ENCODE measurements at places on chromosomes 2 and 18.

DNA sequence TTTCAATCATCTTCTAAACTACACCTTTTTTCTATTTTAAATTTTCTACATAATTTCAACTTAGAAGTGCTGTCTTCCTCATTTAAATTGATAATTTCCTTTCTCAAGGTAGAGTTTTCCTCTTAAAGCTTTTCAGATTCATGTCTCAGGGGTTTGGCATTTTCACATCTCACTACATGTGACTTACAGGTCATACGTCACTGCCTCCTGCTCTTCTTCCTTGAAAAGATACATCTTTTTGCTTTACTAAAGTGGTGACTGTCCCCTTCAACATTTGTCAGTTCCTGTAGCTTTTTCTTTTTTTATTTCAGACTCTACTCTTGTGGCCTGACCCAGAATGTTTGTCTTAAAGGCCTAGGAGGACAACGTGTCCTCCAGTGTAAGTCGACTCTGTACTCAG lies 17.1 kb upstream of the RUFY4 start:
- DNase-seq, result no peak

DNA sequence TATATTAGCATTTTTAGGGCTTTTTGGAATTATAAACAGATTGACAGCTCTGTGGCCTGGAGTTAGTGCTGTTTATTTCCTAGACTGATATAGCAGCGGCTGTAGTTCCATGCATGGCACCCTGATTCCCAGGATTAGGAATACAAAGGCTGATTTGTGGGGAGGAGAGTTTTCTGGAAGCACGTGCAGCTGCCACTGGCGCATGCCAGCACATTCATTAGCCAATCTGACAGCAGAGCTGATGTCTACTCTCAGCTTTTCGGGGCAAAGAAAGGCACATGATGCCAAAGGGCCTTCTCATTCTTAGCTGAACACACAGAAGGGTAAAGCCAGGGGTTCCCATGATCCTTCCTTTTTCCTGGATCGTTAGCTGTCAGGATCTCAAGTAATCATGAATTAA lies 45.7 kb upstream of the RAPH1 start:
- DNase-seq, result no peak

- DNase-seq, result no peak
These were observed 49.4 kb upstream of the KLHL14 start for GRCh38 chr18:32822197-32822596.

- no peak for DNase-seq
These were observed 49.2 kb upstream of the NEMP2 start for GRCh38 chr2:190583507-190584337.

GRCh38 chr2:192513575-192513974 lies 318.8 kb upstream of the TMEFF2 start:
- no peak for DNase-seq

GRCh38 chr18:25345081-25345866 lies 6.7 kb downstream of the ZNF521 start:
- no peak for DNase-seq

DNA sequence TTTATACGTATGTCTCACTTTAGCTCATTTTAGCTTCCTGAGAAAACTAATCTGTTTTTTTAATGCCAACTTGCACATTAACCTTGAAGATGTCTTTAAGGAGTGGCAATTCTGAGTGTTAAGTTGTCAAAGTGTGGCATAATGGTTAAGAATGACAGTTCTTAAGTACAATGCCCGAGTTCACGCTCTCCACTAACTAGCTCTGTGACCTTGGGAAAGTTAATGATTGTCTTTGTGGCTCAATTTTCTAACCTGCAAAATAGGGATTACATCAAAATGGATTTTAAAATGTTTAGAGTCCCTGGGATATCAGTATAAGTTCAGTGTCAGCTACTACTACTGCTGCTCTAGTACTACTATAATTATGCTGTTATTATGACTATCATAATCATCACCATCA lies 409.7 kb downstream of the SOCS6 start:
- DNase-seq, result no peak

DNA sequence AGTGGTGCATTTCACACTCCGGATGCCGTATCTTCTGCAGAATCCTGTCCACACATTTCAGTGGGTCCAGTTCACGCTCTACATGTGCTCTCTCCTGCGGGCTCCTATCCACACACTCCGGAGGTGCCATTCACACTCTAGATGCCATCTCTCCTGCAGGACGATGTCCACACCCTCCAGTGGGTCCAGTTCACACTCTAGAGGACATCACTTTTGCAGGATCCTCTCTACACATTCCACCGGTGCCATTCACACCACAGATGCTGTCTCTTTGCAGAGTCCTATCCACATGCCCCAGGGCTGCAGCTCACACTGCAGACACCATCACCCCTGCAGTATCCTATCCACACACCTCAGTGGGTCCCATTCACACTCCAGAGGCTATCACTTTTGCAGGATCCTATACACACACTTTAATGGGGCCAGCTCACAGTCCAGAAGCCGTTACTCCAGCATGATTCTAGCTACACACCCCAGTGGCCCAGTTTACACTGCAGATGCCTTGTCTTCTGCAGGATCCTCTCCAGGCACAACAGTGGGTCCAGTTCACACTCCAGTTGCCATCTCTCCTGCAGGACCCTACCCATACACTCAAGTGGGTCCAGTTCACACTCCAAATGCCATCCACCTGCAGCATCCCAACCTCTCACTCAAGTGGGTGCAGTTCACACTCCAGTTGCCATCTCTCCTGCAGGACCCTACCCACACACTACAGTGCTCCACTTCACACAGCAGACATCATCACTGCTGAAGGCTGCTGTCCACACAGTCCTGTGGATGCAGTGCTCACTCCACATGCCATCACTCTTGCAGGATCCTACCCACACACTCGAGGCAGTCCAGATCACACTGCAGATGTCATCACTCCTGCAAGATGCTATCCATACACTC lies 2.1 kb upstream of the PXDN start:
- DNase-seq, result no peak

DNA sequence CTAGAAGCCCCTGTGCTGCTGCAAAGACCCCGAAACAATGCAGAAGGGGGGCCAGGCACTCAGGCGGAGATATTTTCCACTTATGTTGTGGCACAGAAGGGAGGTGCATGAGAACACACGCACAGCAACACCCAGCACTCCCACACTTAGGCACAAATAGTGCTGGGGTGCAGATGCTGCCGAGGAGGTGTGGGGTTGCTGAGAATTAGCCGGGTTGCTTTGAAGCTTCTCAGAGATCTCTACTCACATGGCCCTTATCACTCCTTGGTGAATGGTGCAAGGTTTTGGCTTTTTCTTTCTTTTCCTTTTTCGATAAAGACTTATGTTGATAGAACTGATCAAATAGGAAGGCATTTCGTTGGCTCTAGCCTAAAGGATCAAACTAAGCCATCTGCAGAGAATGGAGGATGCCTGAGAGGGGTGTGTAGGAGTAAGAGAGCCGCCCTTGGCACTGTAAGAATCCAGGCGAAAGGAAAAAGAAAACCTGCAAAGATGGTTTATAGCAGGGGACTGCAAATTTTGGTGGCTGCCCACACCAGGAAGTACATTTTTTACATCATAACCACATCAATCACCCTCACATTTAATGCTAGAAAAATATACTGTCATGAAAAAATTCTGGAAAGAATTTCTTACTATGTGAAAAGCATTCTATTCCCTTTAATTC lies 27.9 kb upstream of the FHL2 start:
- no peak for DNase-seq

DNA sequence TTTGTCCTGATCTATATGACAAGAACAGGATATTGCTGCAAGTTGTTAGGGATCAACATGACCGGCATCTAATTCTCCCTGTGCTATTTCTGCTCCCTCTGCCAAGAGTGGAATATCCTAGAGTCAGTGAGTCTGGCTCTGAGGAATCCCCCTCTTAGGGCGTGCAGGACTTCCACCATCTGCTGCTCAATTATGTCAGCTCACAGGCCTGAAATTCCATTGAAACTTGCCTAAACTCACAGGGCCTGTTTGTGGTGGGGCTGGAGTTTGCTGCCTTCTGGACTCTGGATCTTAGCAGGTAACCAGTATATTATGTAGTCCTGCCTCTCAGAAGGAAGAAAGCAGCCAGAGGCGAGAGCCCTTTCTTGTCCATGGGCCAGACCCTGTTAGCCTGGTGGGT lies 323.0 kb downstream of the TSN start:
- no peak for DNase-seq

GRCh38 chr2:44200011-44200410 lies 31.3 kb downstream of the PPM1B start:
- DNase-seq, result no peak

DNA sequence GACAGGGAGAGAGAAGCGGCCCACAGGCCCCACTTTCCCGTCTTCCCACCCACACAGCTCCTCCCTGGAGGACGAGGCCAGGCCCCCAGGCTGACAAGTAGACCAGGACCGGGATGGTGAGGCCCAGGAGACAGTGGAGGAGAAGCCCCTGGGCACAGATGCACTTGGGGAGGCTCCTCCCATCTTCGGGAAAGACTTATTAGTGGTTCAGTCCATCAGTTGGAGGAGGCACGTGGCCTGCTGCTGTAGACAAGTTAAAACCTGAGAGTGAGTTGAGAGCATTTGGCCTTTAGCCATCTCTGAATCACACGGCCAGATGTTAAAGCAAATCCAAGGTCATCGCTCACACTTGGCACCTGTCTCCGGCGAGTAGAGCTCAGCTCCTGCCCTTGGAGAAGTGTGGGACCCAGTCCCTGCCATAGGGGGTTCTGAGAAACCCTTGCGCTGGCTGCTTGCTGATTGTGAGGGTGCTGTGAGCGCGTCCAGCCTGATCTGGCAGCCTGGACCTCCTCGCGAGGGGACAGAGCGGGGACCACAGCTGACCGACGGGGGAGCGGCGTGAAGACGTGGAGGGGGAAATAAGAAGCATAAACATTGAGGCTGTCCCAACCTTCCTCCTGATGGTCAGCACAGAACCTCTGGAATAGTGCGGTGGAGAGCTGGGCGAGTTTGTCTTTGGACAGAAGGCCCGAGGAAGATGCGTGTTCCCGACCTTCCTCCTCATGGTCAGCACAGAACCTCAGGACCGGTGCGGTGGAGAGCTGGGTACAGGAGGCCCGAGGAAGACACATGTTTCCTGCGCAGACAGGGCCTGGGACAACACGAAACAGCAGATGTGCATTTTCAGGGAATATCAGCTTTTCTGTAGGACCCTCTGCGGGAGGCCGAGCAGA lies 24.7 kb upstream of the ALLC start:
- peak; percentile 5 for DNase-seq

DNA sequence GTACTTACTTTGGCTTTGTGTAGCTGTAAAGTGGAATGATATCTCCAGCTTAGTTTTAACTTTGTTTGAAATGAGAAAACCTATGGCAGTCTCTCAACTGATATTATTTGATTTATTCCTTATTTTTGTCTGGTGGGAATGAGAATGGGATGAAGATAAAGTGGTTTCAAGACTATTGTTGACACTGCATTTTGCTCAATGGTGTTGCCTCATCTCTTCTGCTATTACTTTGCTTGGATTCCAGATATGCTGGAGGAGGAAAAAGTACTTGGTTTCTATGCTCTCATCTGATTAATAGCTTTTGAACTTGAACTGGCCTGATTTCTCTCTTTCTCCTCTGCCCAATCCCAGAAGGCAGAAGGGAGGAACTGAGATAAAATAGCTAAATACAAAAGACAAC lies 198.2 kb downstream of the CTNNA2 start:
- no peak for DNase-seq

GRCh38 chr2:45652090-45653031 lies 886 bp downstream of the PRKCE start:
- peak; percentile 31 for DNase-seq

DNA sequence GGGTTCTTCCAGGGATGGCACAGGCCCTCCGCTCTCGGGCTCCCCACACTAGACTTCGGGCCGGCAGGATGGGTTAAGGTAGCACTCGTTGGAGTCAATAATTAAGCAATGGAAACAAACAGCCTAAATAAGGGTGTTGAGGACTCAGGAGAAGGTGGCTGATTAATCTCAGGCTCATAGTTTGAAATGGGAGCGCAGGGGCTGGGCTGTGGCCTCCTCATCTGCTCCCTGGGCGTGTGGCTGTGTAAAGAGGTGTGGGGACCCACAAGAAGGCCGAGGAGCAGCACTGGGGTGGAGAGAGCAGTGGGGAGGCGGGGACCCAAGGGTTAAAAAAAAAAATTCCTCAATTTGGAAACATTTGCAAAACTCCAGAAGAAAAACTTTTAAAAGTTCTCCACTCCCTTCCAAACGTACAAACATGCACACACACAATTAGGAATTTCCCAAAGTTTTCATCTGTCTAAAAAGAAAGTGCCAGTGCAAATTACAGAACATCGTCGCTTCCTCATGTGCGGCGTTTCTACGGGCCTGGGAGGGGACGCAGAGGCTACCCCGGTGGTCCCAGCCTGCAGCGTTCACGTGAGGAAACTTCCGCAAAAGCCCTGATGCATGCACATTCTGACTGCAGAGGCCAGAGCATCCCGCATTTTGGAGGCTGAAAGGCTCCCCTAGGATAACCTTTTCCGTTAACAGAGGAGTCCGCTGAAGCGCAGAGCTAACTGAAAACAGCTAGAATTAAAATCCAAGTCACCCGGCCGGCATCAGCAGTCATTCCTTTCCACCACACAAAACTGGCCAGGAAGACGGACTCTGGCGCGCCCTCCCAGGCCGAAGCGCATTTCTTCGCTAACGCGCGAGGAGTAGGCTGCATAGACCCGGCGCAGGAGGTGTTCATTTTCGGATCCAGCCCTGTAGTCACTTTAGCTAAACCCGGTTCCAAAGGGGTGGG lies 1.0 kb upstream of the TUBB6 start:
- no peak for DNase-seq

- DNase-seq, result no peak
These were observed 177.9 kb upstream of the RAB6C start for GRCh38 chr2:129801575-129801974.

DNA sequence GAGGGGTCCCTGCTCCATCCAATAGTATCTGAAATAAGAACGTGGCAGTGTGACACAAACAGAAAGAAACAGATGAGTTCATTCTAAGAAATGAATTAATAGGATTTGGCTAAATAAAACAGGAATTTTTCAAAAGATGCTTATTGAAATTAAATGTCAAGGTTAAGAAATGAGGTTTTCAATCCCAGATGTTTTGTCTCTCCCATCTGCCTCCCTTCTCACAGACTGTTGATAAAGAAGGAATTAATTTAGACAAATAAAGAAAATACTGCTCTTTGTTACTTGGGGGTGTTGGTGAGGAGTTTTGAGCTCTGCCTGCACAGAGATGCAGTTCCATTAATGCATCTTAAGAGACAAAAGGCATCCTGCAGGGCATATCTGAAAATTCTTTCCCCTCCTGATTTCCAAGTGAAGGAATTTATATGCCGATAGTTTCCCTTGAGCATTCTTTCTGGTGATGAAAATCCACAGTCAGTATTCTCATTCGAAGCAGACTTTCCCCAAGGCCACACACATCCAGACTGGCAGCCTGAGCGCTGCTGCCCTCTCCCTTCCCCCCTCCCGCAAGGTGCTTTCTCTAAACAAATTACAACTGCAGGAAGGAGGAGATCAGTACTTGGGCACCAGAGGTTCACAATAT lies 385.4 kb upstream of the RND3 start:
- DNase-seq, result peak; percentile 17

GRCh38 chr2:119649364-119649917 lies 29.6 kb upstream of the TMEM177 start:
- DNase-seq, result no peak

Data from HAP-1 (cell line).